Activated CD4-positive, alpha-beta memory T cell treated with anti-CD3 and anti-CD28 coated beads for 36 hours (primary cell): ENCODE measurements at places on chromosomes 7 and 10. TPM values are rescaled to one million over a fixed set of nuclear protein-coding genes. Genes with fewer than 3 reads are reported as not detected.

Gene SPDYE9
- not detected for total RNA-seq

GRCh38 chr10:49736564-49737113, 25.5 kb downstream of the OGDHL start:
- H3K4me3 ChIP-seq = no peak overlapping the region
- H3K36me3 ChIP-seq = no peaks in the 10 kb centered on the region
- H3K27ac ChIP-seq = no peak overlapping the region
- no peaks in the 10 kb centered on the region for H3K27me3 ChIP-seq

- no peak for DNase-seq
- no peaks in the 10 kb centered on the region for H3K36me3 ChIP-seq
- H3K4me3 ChIP-seq = no peak overlapping the region
Observed at GRCh38 chr10:90167174-90168064, 466.0 kb downstream of the KIF20B start.

Gene CPXM2
- not detected for total RNA-seq

DNA sequence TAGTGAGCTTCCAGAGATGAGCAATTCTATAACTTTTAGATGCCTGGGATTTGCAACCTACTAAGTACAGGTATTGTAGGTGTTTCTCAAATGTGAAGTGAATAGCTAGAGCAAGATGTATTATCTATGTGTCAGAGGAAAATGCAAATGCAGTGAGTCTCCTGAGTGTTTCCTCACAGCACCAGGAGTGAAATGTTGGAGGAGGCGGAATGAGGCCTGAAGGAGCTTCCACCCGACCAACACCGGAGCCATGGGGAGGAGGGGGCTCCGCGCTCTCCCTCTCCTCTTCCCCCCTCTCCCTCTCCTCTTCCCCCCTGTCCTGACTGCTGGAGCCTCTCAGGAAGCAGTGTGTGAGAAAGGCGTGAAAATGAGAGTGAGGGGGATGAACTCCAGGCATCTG, 79.9 kb upstream of the RNF32 start:
- DNase-seq = no peak
- H3K27me3 ChIP-seq = peaks cover 6% of the 10 kb centered on the region
- H3K4me3 ChIP-seq = no peak overlapping the region
- no peak overlapping the region for H3K27ac ChIP-seq
- H3K36me3 ChIP-seq = peaks cover 3% of the 10 kb centered on the region

- H3K4me3 ChIP-seq = no peak overlapping the region
- H3K4me1 ChIP-seq = peaks cover 18% of the 10 kb centered on the region
- peaks cover 16% of the 10 kb centered on the region for H3K27me3 ChIP-seq
- H3K36me3 ChIP-seq = no peaks in the 10 kb centered on the region
- no peak for DNase-seq
- H3K27ac ChIP-seq = no peak overlapping the region
Observed at GRCh38 chr7:116512520-116513188, 12.2 kb upstream of the CAV1 start.

DNA sequence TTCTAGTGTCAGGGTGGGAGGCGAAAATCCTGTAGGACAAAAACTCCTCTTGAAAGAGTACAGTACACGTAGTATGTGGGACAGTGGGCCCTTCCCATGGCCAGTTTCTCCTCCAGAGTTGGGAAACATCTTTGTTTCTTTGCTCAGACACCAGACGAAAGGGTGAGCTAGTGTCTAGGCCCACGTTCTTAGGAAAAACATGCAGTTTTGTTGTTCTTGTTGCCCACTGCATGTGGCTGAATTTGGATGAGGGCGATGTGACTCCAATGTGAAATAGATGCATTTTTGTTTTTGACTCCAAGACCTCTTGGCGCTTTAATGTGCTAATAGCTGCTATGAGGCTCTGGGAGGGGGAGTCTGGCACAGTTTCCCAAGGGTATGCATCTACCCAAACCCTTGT, 100.8 kb downstream of the ATXN7L1 start:
- no peaks in the 10 kb centered on the region for H3K27me3 ChIP-seq
- peaks cover 1% of the 10 kb centered on the region for H3K4me1 ChIP-seq
- H3K27ac ChIP-seq = no peak overlapping the region
- H3K4me3 ChIP-seq = no peak overlapping the region
- DNase-seq = no peak
